ENCODE measurements at places on chromosomes 1 and 21. TPM values are rescaled to one million over a fixed set of nuclear protein-coding genes. Genes with fewer than 3 reads are reported as not detected.

DNA sequence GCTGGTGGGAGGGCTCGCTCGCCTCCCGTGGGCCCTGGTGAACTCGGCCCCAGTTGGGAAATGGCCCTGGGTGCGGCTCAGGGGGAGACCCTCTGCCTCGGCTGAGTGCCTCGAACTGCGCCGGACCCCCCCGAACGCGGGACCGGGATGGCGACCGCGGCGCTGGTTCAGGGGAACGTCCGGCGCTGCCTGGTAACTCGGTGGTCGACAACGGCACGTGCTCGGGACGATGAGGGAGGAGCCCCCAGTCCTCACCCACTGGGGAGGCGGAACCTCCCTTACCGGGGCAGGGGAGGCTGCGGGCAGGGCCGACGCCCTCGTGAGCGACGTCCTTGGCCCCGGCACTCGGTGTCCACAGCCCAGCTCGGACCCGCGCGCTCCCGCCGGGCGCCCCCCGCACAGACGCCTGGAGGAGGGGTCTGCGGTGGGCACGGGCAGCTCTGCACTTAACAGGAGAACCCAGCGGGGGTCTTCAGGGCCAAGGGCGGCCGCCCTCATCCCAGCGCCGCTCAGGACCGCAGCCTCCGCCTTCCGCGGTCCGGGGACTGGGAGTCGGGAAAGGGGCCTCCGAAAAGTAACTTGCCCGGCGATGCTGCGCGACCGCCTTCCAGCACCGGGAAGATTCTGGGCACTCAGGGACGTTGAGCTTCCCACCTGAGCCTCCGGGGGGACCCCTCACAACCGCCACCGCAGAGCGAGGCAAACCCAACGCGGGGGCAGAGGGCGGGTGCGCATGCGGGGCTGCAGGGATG is 1.7 kb downstream of the HES4 start:
- DNase-seq = peak; percentile 79
- peak overlapping the region; percentile 61 for H3K4me3 ChIP-seq
- H3K4me1 ChIP-seq = peaks cover 34% of the 10 kb centered on the region
- peak overlapping the region; percentile 99 for H3K27ac ChIP-seq
- no peaks in the 10 kb centered on the region for H3K36me3 ChIP-seq
- no peaks in the 10 kb centered on the region for H3K27me3 ChIP-seq

DNA sequence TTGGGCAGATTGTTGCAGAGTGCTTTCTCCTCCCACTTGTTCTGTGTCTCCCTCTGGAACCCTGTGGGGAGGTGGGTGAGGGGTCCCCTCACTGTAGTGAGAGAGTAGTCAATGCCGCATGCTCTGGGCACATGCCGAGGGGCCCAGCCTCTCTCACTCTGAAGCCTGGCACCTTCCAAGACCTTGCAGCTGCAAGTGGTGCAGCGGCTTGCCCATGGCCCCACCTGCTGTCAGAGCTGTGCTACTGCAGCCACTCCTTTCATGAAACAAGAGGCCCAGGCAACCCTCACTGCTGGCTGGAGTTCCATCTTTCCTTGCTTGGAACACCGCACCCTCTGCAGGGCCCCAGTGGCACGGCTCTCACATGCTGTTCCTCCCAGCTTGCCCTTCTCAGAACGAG is 58.4 kb upstream of the COL6A1 start:
- H3K36me3 ChIP-seq = no peaks in the 10 kb centered on the region
- no peaks in the 10 kb centered on the region for H3K27me3 ChIP-seq
- no peaks in the 10 kb centered on the region for H3K4me1 ChIP-seq
- no peak for DNase-seq
- no peak overlapping the region for H3K27ac ChIP-seq

The CHIT1 gene
- total RNA-seq = not detected

The NPHP4 gene
- 11.3 TPM for total RNA-seq

The ATP6V0B gene
- total RNA-seq = 71.5 TPM

- H3K4me3 ChIP-seq = no peak overlapping the region
- no peak overlapping the region for H3K27ac ChIP-seq
- no peaks in the 10 kb centered on the region for H3K36me3 ChIP-seq
- H3K4me1 ChIP-seq = no peaks in the 10 kb centered on the region
Measured at GRCh38 chr1:200488375-200489165, 78.7 kb upstream of the ZNF281 start.

GRCh38 chr1:21633992-21634805 is 35.0 kb downstream of the RAP1GAP start:
- H3K4me3 ChIP-seq = no peak overlapping the region
- H3K27me3 ChIP-seq = no peaks in the 10 kb centered on the region
- H3K36me3 ChIP-seq = no peaks in the 10 kb centered on the region
- peaks cover 5% of the 10 kb centered on the region for H3K4me1 ChIP-seq

The PATJ gene
- 83.2 TPM for total RNA-seq

- peak overlapping the region; percentile 88 for H3K27ac ChIP-seq
- DNase-seq = no peak
- H3K27me3 ChIP-seq = no peaks in the 10 kb centered on the region
- peak overlapping the region; percentile 30 for H3K4me3 ChIP-seq
Measured at GRCh38 chr1:12185036-12185917, 18.5 kb downstream of the TNFRSF1B start.

DNA sequence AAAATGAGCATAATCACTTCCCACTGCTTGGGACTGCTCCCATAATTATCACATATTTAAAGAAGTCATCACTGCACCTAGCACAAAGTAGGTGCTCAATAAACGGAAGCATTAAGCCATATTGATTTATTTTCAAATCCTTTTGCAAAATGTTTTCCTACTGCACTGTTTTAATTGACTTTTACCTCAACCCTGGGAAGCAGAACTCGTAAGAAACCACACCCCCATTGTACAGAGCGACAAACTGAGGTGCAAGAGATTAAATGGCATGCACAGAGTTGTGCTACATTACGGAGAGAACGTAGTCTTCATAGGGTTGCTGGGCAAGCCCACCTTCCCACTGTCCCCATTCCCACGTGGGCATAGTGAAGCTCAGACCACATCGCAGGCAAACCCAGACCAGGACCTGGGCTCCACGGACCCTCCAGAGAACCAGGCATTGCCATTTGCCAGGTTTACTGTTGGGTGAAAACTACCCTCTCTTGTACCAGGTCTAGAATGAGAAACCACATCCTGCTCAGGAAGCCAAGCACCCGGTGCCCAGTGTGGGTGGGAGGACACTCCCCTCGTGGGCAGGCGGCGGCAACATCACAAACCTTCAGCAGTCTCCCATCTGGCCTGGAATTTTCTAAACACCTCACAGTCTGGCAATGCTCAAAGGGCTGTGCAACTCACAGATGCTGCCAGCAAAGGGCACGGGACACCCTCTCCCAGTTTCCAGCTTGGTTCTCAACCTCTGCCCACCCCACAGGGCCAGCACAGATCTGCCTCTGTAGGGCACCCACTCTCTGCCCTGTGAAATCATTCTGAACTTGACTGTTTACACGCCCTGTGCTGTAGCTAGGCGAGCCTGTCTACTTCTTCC is 8.2 kb downstream of the IFFO2 start:
- peaks cover 93% of the 10 kb centered on the region for H3K4me1 ChIP-seq
- H3K4me3 ChIP-seq = no peak overlapping the region
- H3K27me3 ChIP-seq = no peaks in the 10 kb centered on the region
